Activated CD4-positive, alpha-beta T cell treated with anti-CD3 and anti-CD28 coated beads, Interleukin-10, Interleukin-2, amounts not matched to agents 100 ng/mL and 50 ng/mL, durations not matched to agents 16 hours and 8 hours (primary cell): ENCODE measurements at places on chromosomes 16 and 17.

DNA sequence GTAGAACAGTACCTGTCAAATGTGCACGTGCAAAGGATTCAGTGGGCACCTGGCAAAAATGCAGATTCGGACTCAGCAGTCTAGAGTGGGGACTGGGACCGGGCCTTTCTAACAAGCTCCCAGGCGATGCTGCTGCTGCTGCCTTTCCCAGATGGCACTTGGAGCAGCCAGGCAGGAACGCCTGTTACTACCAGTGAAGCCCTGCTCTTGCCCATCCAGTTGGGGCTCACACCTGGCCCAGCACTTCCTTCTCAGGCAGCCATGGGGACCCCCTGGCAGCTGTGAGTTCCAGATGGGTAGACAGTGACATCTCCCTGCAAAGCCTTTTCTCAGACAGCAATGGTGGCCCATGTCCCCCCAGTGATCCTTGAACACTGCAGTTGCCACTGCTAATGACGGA lies 30.4 kb downstream of the KDM8 start:
- DNase-seq: no peak

DNA sequence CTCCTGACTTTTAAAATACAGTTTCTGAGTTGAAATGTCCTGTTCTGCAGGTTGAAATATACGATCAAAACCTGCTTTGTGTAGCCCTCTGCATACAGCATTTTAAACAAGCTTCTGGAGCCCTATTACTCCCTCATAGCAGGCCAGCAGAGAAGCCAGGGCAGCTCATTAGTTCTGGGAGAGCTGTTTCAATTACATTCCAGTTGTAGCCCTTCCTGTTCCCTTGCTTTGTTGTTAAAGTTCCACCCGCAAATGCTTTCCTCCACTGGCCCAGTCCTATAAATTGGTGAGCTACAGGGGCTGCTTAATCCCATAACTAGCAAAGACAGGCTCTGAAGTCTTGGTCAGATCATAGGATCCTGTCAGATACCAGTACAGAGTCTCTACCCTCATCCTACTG lies 162.5 kb downstream of the SLC39A11 start:
- DNase-seq: no peak

- DNase-seq: peak; percentile 94
Measured at GRCh38 chr17:8220783-8221662, 10.6 kb upstream of the AURKB start.

- DNase-seq: no peak
Measured at GRCh38 chr16:58493756-58494431, 6.0 kb upstream of the NDRG4 start.

DNA sequence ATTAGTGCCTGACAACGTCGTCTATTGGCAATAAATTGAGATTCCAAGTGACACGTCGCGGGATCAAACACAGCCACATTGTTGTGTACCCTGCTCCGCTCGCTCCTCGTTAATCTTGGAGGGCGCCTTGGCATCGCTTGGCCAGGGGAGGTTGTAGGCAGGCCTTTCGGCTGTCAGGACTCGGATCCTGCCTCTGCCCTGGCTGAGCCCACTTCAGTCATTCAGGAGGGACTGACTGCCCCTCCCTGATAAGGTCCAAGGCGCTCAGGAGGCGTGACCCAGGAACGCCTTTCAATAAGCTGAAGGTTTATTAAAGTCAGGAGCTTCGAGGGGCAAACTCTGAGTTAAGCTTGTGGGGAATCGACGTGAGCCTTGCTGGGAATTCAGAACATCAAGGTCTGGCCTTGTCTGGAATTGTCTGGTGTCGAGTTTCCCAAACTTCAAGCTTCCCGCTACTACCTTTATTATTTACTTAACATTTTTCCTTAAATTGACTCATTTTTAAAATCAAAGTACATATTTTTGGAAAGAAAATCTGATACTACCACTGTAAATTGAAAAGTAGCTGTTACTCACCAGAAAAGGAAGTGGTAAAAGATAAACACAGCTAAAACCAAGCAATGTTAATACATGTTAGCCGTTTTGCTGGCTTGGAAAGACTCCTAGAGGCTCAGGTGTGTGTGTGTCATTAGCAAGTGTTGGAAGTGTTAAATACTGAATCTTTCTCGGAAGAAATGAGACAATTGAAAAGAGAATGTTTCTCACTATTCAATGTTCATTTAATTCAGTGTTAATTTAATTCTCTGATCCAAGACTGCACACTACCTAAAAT lies 5.3 kb upstream of the IRX3 start:
- no peak for DNase-seq

- no peak for DNase-seq
Measured at GRCh38 chr17:64615028-64615677, 47.0 kb downstream of the SMURF2 start.

- DNase-seq: no peak
Measured at GRCh38 chr16:1432388-1433262, 1.7 kb downstream of the PERCC1 start.

DNA sequence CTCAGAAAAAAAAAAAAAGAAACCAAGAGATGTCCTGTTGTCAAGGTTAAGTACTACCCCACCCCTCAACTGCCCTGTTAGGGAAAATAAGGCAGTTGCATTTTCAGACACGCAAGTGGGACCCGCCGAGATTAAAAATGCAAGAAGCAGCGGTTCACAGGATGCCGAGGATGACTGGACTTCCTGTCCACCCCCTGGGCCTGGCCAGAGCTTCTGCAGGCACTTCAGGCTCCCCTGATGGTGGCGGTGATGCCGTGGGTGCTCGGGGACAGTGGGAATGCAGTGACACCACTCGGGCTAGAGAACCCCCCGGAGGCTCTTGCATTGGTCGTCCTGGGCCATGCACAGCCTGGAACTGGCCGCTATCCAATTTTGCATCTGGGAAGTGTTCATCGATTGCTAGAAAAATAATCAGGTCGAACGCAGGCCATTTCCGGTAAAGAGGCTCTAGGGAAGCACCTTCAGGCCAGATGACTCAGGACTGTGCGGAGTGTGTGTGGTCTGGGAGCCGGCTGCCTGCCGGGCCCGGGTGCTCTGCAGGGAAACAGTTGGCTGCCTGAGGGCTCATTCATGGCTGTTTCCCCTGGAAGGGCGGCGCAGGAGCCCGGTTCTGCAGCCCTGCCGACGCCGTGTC lies 13.4 kb upstream of the CRISPLD2 start:
- peak; percentile 25 for DNase-seq
